Iris pigment epithelial cell (primary cell): ENCODE measurements at places on chromosomes 11 and 22.
A peak's percentile ranks its signal among the peaks of the same experiment; 100 is the strongest.

DNA sequence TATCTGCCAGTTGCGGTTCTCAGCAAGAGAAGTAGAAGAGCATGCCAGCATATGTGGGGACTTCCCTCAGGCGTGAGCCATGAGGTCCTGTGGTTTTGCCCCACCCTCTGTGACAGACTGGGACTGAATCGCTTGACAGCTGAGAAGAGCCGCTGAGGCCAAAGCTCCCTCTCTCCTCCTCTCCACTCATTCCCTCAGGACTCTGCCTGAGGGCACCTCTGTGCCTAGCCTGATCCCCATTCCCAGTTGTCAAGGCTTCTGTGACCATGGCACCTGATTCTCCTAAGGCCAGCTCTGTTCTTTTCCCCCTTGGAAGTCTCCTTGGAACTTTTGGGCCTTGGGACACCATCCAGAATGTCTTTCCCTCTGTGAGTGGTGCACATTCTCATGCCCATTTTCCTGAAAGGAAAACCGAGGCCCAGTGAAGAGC is 27.0 kb downstream of the ART5 start:
- no peak for DNase-seq

DNA sequence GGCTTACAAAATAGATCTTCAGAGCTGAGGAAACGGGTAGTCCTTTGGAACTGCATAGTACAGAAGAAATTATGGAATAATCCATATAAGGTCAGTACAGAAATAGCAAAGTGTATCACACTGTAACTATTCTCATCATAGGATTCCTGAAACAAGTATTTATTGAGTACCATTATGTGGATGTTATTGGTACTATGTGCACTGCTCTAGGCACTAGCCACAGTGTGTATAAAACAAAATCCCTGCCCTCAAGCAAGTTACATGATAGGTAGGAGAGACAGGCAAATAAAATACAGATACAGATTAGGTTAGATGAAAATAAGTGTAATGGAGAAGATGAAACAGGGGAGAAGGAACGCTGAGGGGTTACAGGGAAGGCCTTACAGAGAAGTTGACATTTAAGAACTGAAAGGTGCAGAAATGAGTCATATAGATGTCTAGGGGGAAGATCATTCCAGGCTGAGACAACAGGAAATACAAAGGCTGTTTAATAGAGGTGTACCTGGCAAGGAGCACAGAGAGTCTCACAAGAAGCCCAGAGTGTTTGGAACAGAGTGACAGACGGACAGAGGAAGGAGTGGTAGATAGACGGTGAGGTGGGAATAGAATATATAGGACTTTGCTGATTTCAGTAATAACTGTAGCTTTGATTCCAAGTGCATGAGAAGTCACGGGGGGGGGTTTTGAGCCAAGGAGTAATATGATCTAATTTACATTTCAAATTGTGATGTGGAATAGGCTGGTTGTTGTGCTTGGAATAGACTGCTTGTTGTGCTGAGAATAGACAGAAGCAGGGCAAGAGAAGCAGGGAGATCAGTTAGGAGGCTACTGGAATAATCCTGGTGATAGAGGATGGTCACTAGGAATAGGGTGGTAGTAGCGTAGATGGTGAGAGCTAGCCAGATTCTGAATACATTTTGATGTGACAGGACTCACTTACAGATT is 13.7 kb downstream of the RNF141 start:
- peak; percentile 64 for DNase-seq

DNA sequence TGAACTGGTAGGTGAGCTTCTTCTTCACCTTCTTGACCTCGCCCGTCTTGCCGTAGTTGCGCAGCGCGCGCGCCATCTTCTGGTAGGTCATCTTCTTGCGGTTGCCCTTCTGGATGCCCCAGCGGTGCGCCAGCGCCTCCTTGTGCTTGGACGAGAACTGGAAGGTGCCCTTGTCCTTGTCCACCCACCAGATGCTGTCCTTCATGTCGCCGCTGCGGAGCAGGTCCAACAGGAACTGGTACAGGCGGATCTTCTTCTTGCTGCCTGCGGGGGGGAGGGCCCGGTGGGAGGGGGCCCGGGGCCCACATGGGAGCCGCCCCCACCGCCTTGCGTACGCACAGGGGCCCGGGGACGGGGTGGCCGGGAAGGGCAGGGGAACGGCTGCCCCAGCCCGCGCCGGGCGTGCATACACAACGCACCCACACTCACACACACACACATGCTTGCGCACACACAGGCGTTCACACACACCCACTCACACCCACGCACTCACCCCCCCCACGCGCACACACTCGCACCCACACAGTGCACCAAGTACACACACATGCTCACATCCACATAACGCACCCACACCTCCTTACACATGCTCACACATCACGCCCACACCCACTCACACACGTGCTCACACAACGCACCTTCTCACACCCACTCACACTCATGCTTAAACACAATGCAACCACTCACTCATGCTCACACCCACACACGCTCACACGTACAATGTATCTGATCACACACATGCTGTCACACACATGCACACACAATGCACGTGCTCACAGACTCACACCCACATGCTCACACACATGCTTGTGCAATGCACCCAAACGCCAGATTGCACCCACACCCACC is 3.0 kb upstream of the MYBPC3 start:
- peak; percentile 91 for DNase-seq

GRCh38 chr11:125268611-125269010 is 104.1 kb downstream of the PKNOX2 start:
- DNase-seq: no peak

DNA sequence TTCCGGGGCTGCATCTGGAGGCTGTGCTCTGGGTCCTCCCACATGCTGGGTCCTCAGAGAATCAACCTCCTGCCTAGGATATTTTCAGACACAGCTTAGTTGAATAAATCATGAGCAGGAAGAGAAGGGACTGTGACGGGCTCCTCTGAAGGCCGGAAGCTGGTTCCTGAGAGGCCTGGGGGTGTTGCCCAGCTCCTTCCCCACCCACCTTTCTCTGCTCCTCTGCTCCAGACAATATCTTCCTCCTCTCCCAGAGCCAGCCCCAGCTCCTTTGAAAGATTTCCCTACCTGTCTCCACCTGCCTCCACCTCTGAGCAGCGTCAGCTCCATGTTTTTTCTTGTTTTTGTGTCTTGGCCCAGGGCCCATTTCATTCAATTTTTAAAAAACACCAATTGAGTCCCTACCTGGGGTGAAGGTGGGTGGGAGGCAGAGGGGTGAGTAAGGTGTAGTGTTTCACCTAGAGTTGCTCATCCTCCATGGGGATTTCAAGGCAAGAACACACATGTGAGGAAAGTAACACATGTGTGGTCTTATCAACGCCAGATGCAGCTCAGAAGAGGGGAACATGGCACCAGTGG is 24.8 kb upstream of the THY1 start:
- DNase-seq: no peak

DNA sequence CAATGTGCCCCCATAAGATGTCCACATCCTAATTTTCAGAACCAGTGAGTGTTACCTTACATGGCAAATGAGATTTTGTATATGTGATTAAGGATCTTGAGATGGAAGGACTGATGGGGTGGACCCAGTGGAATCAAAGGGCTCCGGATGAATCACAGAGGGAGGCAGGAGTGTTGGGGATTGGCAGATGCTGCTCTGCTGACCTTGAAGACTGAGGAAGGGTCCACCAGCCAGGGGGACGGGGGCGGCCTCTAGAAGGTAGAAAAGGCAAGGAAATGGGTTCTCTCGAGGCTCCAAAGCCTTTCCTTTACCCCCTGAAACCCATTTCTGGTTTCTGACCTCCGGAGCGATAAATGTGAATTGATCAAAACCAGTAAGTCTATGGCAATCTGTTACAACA is 18.8 kb downstream of the TMEM218 start:
- no peak for DNase-seq

GRCh38 chr22:27993201-27993635 is 74.2 kb upstream of the PITPNB start:
- no peak for DNase-seq

DNA sequence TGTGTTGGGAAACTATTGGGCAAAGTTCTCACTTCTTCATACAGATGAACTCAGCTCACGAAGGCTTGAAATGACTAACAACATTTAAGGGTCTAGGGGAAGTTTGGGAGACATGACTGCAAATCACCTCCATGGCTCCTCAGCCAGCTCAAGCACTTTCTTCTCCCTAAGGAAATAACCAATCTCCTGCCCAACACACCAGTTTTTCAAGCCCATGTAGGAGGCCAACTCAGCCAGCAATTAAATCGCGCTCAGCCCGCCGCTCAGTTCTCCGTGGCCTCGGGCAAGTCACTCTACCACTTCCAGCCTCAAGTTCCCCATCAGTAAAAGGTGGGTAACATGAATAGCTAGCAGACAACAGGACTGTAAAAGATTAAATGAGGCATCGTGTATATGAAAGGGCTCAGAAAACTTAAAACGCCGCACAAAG is 796 bp downstream of the POLDIP3 start:
- DNase-seq: peak; percentile 33

DNA sequence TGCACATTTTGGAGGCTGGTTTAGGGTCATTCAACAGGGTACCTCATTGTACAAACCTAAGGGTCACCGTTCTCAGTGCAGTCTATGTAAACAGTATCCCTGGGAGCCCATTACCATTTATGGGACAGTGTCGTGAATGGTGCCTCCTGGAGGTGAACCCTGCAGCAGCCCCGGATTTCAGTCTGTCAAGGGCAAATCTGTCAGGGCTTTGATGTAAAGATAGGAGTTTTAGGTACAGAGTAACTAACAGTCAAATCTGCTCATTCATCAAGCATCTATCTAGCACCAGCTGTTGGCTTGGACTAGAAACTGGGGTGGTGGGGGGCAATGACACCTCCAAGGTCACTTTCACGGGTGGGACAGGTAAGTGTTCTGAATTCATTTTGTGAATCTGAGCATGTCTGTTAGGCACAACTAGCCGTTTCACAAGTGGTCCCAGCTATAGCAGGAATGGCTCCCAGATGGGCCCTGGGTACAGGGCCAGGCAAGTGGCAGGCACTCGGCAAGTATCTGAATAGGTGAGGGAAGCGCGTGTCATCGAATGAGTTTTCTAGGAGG is 63.6 kb downstream of the PARVG start:
- DNase-seq: no peak

- no peak for DNase-seq
Measured at GRCh38 chr11:7032692-7033091, 12.4 kb downstream of the NLRP14 start.

DNA sequence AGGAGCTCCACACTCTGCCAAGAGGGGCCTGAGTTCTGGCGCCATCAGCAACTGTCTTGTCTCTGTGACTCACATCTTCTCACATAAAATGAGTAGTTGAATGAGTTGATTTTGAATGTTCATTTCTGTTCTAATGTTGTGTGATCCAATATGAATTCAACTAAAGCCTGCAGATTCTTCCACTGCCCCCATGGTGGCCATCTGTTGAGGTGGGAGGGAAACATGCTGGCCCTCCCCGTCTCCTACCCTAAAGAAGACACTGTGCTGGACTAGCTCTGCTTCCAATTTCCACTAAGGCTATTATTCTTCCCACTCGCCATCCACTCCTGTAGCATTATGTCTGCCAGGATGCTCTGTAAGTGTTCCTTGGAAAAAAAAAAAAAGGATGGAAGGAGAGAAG is 555.6 kb upstream of the LARGE1 start:
- DNase-seq: no peak

GRCh38 chr11:75514596-75514995 is 11.1 kb downstream of the GDPD5 start:
- DNase-seq: no peak

GRCh38 chr11:5369789-5370188 is 13.8 kb upstream of the OR51M1 start:
- DNase-seq: peak; percentile 85

GRCh38 chr11:46050003-46050461 is 71.2 kb downstream of the PHF21A start:
- DNase-seq: peak; percentile 87

DNA sequence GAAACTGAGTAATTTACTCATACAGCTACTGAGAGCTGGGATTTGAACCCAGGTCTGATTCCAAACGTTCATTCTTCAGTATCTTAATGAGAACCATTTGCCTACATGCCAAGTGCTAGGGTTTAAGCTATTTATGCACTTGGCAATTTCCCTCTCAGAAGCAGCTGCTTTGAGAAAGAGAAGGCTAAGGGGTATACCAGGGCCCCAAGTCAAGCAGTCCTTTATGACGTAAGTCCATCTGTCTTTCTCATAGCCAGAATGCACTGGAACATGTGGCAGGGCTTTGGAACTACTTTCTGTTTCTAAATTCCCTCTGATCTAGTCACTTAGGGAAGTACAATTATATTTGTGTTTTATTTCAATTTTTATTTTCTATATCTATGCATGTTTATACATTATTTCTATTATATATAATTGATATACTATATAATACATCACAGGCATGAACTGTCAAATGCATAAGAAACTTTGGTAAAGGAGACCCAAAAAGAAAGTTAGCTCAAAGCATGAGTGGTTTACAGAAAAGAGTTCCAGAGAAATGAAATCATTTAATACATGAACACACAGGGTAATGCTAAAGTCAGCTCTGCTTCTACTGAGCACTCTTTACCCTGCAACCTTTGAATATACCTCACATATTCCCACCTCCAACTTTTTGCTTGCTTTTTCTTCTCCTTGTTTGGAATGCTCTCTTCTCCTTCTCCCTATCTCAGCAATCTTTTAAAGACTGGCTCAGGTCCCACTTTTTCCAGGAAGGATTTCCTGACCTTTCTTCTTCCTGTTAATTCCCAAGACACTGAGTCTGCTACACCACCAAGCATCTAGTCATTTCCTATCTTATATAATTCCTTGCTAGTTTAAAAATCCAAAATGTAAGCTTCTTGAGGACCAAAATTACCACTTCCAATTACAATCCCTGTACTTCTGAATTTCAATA is 80.5 kb upstream of the GDPD4 start:
- peak; percentile 75 for DNase-seq

GRCh38 chr11:132296946-132297610 is 926.7 kb downstream of the NTM start:
- DNase-seq: no peak

- DNase-seq: peak; percentile 70
Measured at GRCh38 chr11:9972989-9973388, 309.1 kb downstream of the SWAP70 start.

DNA sequence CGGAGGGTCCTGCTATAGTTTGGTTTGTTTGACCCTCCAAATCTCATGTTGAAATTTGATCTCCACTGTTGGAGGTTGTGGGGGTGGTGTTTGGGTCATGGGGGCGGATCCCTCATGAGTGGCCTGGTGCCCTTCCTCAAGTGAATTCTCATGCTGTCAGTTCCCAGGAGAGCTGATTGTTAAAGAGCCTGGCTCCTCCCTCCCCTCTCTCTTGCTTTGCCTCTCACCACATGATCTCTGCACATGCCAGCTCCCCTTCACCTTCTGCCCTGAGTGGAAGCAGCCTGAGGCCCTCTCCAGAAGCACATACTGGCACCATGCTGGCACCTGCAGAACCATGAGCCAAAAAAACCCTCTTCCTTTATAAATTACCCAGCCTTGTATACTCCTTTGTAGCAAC is 7.1 kb downstream of the TSPAN18 start:
- DNase-seq: no peak

DNA sequence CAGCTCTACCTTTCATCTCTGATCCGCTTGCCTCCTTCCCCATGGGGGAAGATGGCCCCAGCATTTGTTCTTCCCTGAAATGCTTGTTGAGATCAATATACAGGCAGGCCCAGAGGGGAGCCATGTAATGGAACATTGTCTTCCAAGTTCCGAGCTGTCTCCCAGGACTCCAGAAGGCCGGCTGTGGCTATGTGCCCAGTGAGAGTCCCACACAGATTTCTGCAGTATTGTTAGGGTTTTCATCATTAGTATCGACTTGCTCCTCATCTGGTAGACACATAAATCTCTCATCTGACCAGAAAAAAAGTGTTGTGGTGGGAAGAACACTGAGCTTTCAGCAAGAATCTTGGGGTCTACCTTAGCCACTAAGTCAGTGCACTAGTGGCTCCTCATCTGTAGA is 163.4 kb downstream of the TRIM29 start:
- no peak for DNase-seq

GRCh38 chr11:113104691-113105251 is 143.6 kb downstream of the NCAM1 start:
- DNase-seq: no peak
